Stimulated activated naive B cell treated with anti-CD40 and anti-IgM and Interleukin-4, amounts not matched to agents 10 μg/mL and 1 μg/mL and 100 μg/mL, for 72 hours (primary cell): ENCODE measurements at places on chromosomes 4 and X.

GRCh38 chr4:25223802-25224375 lies 9.9 kb upstream of the PI4K2B start:
- no peaks in the 10 kb centered on the region for H3K4me1 ChIP-seq
- no peak overlapping the region for H3K4me3 ChIP-seq
- H3K27ac ChIP-seq, result no peak overlapping the region
- peaks cover 55% of the 10 kb centered on the region for H3K36me3 ChIP-seq
- no peaks in the 10 kb centered on the region for H3K27me3 ChIP-seq

GRCh38 chr4:92334716-92335350 lies 31.1 kb downstream of the GRID2 start:
- H3K27me3 ChIP-seq, result no peaks in the 10 kb centered on the region
- DNase-seq, result no peak
- no peak overlapping the region for H3K27ac ChIP-seq
- no peaks in the 10 kb centered on the region for H3K4me1 ChIP-seq
- H3K36me3 ChIP-seq, result no peaks in the 10 kb centered on the region

GRCh38 chr4:26325191-26325590 lies 4.4 kb downstream of the RBPJ start:
- DNase-seq, result no peak
- no peaks in the 10 kb centered on the region for H3K27me3 ChIP-seq
- no peak overlapping the region for H3K4me3 ChIP-seq
- peaks cover 21% of the 10 kb centered on the region for H3K4me1 ChIP-seq
- H3K27ac ChIP-seq, result no peak overlapping the region

DNA sequence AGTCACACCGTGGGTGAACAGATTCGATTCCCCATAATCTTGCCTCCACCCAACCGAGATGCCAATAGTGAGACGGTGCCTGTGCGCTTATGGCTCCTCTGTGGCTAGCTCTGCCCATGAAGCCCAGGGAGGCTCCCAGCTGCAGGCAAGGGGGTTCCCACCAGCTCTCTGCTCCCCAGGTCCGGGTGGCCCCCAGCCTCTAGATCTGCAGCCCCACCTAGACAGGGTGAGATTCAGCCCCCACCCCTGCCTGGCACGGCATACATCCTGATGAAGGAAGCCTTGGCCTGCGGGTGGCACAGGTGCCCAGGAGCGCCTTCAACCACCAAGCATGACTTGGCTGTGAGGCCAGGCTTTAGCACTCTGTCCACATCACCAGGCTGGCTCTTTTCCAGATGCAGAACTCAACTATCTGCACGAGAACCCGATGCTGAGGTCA lies 40.6 kb downstream of the WDR1 start:
- H3K27me3 ChIP-seq, result no peaks in the 10 kb centered on the region
- H3K36me3 ChIP-seq, result peaks cover 38% of the 10 kb centered on the region
- H3K4me1 ChIP-seq, result no peaks in the 10 kb centered on the region

- no peaks in the 10 kb centered on the region for H3K27me3 ChIP-seq
- H3K4me1 ChIP-seq, result no peaks in the 10 kb centered on the region
- H3K36me3 ChIP-seq, result no peaks in the 10 kb centered on the region
- H3K4me3 ChIP-seq, result no peak overlapping the region
- no peak for DNase-seq
These were observed 22.9 kb downstream of the SLITRK2 start for GRCh38 chrX:145840531-145840930.

DNA sequence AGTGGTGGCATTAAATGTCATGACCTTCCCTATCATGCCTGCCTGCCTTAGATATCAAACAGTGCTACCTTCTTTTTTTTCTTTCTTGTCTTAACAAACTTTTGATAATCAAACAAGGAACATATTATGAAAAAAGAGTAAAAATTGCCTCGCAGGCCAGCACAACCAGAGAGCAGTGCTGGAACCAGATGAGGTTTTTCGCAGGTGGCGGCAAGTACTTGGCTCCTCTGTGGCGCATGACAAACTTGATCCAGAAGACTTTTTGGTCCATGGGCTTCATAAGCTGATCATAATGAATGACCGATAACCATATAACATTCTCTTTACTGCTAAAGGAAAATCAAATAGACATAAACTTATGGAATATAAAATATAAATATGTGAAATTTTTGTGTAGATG lies 61.8 kb downstream of the UGT2B10 start:
- H3K27ac ChIP-seq, result no peak overlapping the region
- no peak overlapping the region for H3K4me3 ChIP-seq
- no peak for DNase-seq
- no peaks in the 10 kb centered on the region for H3K4me1 ChIP-seq
- H3K27me3 ChIP-seq, result no peaks in the 10 kb centered on the region

DNA sequence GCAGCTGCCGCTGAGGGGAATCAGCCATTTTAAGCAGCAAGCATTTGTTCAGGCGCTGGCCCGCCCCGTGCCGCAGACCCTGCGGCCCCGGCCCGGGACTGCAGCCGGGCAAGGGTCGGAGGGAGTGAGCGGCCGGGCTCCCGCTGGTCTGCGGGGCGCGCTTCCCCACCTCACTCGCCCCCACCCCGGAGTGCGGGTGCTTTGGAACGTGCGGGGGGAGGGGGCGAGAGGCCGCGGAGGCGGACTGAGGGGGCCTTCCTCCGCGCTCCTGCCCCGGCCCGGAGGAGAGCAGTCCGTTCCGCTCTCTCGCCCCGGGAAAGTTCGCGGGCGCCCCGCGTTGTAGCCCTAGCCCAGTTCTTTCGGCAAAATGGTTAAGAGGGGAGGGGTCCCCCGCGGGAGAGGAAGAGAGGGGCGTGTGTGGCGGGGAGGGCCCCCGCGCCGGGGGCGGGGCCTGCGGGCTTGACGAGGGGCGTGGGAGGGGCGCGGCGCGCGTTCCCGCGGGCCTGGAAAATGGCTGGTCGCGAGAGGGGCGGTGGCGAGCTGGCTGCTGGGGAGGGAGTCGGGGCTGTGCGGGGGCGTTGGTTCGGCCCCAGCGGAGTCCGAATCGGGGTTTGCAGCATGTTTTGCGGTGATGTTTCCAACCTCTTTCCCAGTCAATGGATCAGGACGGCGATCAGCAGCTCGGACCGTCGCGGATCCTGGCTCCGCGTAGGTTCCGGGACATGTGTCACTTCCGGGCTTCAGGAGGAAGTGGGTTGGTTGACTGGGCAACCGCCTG lies 942 bp downstream of the ING2 start:
- H3K4me3 ChIP-seq, result peak overlapping the region; percentile 98
- H3K27ac ChIP-seq, result peak overlapping the region; percentile 98
- peaks cover 5% of the 10 kb centered on the region for H3K4me1 ChIP-seq
- no peaks in the 10 kb centered on the region for H3K27me3 ChIP-seq
